ENCODE measurements at places on chromosomes 12 and 14.

DNA sequence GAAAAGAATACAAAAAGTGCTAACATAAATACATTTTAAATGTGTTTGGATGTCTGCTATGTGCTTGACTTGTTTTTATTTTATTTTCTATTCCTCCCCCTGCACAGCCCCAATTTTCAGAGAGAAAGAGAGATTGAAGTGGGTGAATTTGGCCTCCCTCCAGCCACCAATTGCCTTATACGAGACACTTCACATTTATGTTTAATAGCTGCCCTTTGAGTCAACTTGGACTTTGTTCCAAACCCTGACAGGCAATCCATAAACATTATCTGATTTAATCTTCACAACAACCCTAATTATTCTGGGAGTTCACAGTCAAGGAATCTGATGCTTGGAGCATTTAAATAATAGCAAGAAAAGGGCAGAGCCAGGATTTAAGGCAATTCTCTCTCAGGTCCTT is 161.7 kb downstream of the SLC15A4 start:
- DNase-seq = no peak

DNA sequence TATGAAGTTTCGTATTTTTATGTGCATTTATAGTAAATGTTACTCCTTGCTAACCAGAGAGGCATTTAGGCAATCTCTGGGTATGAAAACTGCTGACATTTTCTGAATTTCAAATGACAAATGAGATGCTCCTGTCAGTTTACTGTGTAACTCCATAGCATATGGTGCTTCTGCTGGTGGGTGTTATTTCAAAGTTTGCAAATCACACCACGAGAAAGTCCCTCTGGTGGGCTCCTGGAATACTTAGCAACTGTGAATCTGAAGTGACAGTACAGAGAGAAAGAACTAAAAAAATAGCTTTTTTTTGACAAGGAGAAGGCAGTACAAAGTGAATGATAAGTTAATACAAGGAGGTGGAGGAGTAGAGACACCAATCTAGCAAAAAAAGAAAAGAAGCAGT is 161.5 kb downstream of the DERA start:
- no peak for DNase-seq

GRCh38 chr14:78595797-78596196 is 425.6 kb downstream of the NRXN3 start:
- no peak for DNase-seq

GRCh38 chr12:65741656-65742017 is 82.6 kb upstream of the HMGA2 start:
- DNase-seq = no peak

DNA sequence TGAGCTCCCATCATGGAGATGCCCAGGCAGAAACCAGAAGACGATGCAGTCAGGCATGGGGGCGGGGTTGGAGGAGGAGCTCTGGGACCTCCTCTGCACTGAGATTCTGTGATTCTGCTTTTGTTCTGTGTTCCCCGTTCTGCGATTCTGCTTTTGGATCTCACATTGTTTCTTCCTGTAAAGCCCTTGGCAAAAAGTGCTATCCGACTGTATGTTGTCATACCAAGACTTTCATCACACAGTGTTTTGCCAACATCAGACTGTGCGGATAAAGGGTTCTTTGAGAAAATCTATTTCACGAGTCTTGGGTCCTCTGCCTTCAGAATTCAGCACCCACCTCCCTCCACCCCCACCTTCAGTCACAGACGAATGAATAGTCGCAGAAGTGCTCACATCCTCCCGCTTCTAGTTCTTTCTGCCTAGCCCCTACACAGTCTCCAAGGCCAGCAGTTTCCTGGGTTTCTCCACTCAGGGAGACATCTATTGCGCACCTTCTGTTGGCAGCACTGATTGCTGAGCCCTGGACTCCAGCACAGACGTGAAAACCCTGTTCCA is 24.7 kb upstream of the PWP1 start:
- DNase-seq = no peak

DNA sequence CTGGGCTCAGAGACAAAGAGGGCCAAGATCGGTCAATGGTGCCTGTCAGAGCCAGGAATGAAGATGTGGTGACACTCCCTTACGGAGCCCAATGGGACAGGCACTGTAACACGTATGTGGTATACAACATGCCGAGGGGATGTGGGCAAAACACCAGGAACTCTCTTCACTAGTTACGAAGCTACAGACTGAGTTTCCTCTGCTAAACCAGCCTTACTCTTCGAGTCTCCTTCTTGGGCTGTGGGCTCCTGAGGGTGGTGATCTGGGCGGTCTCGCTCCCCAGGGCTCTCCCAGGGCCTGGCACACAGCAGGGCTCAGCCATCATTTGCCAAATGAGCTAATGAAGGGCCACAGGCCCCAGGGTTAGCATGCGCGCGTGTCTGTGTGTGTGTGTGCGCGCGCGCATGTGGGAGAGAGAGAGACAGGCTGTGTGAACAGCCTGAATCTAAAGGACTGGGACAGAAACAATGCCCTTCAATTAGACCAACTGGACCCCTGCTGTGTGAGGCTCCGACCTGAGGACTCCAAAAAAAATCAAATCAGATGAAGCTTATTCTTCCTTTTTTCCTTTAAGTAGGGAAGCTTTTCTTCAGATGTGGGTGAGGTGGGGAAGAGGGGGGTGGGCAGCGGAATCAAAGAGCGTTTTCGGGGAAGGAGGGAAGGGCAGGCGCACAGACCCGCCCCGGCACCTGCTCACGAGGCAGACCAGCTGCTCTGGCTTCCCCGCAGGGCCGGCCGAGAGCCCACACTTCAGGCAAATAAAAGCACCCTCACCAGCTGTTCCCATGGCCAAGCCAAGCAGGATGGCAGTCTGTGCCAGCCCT is 42.5 kb downstream of the CCDC88C start:
- no peak for DNase-seq

- no peak for DNase-seq
Observed at GRCh38 chr12:80766897-80767296, 50.2 kb downstream of the MYF5 start.

GRCh38 chr14:59020382-59020781 is 168.1 kb upstream of the DAAM1 start:
- DNase-seq = peak; percentile 27

DNA sequence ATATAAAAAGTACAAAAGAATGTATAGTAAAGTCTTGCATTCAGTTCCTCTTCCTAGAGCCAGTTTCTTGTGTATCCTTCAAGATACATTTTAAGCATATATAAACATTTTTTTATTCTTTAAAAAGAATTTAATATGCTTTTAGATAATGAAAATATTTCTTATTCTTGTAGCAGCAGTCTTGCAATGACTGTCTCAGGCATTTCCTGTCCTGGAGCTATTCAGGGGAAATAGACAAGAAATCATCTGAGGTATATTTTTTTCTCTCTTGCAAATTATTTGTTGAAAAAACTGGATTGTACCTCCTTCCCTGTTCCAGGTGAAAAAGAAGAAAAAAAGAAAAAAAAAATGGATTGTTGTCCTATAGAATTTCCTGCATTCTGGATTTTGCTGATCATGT is 17.0 kb upstream of the ERBB3 start:
- DNase-seq = no peak

Data from HT1080 (cell line).